ENCODE measurements at places on chromosomes 3 and 15.

GRCh38 chr3:42664438-42664803 is 10.9 kb downstream of the ZBTB47 start:
- DNase-seq: no peak

- DNase-seq: no peak
Measured at GRCh38 chr15:70438776-70439175, 324.6 kb downstream of the UACA start.

DNA sequence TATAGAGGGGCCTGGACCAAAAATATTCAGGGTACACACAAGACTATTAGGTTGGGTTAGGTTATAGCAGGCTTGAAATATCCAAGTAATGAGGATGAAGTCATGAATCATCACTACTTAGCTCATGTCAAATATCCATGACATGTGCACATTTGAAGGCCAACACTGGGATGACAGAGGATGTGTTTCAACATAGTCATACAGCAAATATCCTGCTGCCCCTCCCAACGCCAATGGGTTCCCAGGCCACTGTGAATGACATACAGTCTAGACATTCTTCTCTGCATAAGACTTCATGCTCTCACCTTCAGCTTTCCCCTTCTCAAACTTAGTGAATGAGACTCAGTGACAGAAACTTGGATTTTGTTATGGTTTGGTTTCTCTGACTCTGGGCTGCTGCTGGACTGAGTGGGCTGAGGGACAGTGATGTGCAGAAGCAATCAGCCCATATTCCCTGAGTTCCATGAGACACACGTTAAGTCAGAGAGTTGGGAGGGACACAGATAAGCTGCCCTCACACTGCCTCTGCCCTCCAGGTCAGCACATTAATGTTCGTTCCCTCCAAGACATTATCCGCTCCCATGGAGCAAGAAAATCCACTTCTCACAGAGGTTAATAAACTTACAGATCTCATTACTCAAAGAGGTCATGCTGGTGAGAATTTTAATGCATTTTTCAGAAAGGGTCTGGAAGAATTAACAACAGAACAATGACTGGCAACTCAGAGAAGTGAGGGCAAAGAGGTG is 15.4 kb downstream of the HOMER2 start:
- no peak for DNase-seq

GRCh38 chr3:169744366-169745054 is 20.4 kb downstream of the TERC start:
- no peak for DNase-seq

DNA sequence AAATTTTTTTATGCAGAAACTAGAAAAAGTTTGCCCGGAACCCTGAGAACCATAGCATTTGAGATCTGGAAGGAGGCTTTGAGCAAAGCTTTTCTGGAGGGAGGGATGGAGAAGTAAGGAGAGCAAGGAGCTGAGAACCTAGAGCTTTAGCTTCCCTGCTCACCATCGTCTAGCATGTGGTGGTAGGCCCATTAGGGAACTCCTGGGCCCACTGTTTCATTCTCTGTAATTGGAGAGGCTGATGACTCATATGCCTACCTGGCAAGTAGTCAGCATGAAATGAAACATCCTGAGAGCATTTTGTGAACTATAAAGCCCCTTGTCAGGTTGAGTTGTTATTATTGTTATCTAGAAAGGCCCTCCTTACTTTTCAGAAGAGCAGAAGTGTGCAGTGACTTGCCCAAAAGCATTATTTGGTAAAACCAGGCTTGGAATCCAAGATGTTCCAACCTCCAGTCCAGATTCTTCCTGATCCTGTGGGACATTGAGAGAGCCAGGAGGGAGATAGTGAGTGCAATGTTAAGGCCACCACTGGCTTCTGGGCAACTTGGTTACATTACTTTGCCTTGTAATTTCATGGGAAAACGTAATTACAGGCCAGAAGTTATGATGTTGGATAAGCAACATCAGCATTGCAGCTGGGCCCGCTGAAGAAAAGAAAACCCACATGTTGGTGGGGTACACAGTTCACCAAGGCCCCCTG is 104.5 kb upstream of the BFSP2 start:
- DNase-seq: no peak

- no peak for DNase-seq
Measured at GRCh38 chr15:26097216-26097615, 234.1 kb upstream of the ATP10A start.

DNA sequence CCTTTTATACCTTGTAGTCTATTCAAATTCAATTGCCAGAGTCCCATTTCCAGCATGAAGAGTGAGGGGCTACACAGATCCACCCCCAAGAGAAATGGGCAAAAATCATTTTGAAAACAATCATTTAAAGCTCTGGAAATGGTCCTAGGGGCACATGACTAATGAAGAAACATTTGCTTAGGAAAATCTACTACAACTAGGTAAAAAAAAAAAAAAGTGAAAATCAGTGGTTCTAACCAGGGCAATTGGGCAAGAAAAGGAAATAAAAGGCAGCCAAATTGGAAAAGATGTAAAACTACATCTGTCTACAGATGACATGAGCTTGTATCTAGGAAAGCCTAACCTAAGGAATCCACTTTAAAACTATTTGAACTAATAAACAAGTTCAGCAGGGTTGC is 9.4 kb downstream of the IMPG2 start:
- no peak for DNase-seq

DNA sequence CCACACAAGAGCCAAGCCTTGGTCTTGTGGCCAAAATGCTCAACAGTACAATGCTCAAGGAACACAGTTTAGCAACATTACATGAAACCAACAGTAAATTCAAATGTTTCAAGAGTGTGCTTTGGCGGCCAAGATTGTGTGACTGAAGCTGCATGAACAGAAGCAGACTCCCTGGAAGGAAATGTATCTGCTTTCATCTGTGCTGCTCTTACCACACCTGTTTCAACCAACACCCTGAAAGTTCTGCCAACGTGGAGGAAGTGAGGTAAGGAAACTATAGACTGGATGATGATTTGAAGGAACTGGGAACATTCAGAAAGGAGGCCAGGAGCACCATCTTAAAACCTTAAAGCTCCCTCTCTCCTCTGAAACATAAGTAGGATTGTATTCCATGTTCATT is 55.7 kb downstream of the MB21D2 start:
- DNase-seq: no peak

- DNase-seq: no peak
Measured at GRCh38 chr3:151890721-151891141, 17.3 kb downstream of the SUCNR1 start.

DNA sequence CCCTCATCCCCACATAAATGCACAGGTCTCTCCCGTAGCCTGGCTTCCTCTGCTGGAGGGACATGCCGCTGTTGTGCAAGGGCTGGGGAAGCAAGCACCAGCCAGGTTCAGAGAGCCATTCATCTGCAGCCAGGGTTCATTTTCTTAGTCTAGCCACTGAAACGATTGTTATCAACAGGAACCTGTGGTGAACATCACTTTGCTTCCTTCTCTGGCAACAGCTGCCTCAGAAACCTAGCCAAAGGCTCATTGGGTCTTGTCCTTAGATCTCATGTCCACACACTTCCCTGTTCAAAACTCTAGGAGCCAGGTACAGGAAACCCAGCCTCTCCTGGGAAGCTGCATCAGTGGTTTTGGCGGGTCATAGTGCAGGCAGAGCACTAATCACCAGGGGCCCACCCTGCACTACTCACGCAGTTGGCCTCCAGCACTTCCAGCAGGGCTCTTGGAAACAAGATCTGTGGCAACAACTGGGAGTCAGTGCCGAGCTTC is 47.0 kb downstream of the OXNAD1 start:
- no peak for DNase-seq

DNA sequence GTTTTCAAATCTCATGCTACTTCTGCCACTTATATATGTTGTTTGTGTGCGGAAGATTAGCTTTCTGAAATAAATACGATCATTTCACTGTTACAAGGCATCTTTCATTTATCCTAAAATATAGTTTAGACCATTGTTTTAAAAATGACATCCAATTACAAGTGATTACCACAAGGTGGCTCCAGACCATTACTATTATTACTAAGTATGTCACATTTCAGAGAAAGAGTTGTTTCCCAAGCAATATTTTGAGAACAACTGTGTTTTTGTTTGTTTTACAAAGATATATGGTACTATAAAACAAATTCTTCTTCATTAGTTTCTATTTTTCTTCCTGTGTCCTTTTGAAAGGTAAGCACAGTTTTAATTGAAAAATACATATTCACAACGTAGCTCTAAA is 136.0 kb upstream of the RAP2B start:
- no peak for DNase-seq

Measured in nucleus accumbens (tissue), 56 donors.